ENCODE measurements at places on chromosomes 12 and 14.

DNA sequence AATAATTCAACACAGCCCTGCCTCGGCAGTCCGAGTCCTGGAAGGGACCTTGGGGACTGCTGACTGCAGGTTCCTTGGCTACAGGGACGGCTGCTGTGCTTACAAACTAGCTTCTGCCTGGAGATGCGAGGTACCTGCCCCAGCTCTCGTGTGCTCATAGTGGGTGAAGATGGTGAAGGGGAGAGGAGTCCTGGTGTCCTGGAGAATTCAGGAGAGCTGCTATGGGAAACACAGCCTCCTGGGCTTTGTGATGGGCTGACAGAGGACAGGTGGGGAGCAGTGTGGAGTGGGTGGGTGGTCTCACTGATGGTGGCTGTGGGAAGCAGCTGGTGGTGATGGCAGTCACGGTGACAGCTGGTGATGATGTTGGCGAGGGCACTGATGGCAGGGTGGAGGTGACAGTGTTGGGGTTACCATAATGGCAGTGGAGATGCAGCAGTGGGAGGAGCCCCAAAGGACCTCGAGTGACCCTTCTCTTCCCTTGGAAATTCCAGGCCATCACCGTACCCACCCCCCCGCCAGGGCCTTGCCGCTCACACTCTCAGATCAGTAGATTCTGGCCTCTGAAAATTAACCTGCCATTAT lies 32.8 kb downstream of the HVCN1 start:
- no peak for DNase-seq

GRCh38 chr12:81502912-81503695 lies 256.0 kb downstream of the PPFIA2 start:
- DNase-seq, result no peak

GRCh38 chr12:18457362-18457761 lies 196.0 kb downstream of the PIK3C2G start:
- no peak for DNase-seq

DNA sequence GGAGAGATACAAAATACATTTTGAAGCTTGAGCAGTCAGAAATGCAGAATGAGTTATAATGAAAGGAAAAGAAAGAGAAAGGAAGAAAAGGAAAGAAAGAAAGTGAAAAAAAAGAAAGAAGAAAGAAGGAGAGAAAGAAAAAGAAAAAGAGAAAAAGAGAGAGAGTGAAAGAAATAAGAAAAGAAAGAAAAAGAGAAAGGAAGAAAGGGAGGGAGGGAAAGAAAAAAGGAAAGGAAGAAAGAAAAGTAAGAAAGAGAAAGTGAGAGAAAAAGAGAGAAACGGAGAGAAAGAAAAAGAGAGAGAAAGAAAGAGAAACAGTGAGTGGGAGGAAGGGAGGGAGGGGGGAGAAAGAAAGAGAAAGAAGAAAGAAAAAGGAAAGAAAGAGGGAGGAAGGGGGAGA lies 549.9 kb downstream of the GALC start:
- DNase-seq, result no peak

- DNase-seq, result no peak
Observed at GRCh38 chr12:114339626-114340025, 66.3 kb downstream of the TBX5 start.

GRCh38 chr12:6735448-6736191 lies 11.8 kb downstream of the COPS7A start:
- peak; percentile 51 for DNase-seq

- no peak for DNase-seq
Observed at GRCh38 chr14:87756661-87757060, 236.3 kb downstream of the GALC start.

DNA sequence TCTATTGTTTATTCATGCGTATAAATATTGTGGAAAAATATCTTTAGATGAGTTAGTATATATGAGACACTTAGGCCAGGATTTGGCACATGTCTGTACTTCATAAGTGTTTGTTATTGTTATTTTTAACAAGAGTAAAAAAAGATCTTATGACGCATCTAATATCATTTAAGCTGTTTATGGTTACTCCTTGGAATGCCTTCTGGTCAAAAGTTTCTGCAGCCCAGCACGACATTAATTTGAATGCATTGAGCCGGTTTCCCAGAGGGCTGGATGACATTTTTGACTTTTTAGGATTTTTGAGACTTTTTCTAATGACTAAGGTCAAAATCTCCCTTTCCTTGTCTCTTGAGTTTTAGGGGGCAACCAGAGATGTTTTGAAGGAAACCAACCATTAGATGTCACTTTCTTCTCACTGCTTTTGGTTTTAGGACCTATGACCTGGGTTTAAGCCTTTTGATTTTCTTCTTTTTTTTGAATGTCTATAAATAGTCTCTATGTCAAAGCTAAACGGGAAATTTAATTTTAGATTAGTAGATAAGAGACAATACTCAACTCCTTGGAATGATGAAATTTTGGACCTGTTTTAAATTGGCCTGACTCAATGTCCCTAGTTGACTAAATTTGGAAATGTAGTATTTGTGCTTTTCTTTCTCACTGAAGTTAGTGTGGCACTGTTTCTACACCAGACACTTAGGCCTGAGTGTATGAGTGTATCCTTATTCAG lies 215.5 kb downstream of the AEBP2 start:
- no peak for DNase-seq

- DNase-seq, result no peak
Observed at GRCh38 chr12:32698285-32698684, 19.2 kb downstream of the DNM1L start.

GRCh38 chr12:90712671-90713070 lies 242.3 kb downstream of the CCER1 start:
- DNase-seq, result no peak

- DNase-seq, result no peak
Observed at GRCh38 chr12:52618216-52618615, at the start of gene KRT73. KRT73 (minus strand) TSS chr12:52618559; CDS start chr12:52618524, 35 bp downstream.

DNA sequence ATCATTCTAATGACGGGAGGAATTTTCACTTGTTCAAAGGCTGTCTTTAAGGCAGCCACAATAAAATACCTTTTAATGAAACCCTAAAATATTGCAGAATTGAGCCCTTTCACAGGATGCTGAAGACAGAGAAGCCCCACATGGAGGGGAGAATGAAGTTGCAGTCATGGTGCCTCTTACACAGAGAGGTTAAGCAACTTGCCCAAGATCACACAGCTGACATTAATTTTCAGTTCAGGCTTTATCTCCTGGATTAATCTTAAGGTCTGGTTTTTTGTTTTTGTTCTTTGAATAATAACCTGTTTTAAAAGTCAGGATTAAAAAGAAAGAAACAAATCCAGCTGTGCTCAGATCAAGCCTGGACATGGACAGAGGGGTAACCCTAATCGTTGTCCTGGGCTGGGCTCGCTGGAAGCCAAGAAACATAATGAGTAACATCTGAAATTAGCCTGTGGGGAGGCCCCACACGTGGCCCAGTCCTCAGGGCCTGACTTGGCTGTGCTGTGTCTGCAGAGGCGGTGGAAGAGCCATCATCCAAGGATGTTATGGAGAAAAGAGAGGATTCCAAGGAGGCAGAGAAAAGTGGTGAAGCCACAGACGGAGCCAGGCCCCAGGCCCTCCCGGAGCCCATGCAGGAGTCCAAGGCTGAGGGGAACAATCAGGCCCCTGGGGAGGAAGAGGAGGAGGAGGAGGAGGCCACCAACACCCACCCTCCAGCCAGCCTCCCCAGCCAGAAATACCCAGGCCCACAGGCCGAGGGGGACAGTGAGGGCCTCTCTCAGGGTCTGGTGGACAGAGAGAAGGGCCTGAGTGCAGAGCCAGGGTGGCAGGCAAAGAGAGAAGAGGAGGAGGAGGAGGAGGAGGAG lies 8.0 kb downstream of the CHGA start:
- DNase-seq, result no peak

Measured in CD4-positive, alpha-beta T cell treated with Interleukin-17A for 1 hour (primary cell).